ENCODE measurements at places on chromosomes 7 and 10. TPM values are rescaled to one million over a fixed set of nuclear protein-coding genes. Genes with fewer than 3 reads are reported as not detected.

The LRRC17 gene
- 2.0 TPM for total RNA-seq

The OR2A2 gene
- not detected for total RNA-seq

The PRKG1 gene
- total RNA-seq: 0.28 TPM

The PPIF gene
- 48.5 TPM for total RNA-seq

The AKR1C1 gene
- 49.7 TPM for total RNA-seq

The ANKMY2 gene
- 6.7 TPM for total RNA-seq

The RAPGEF5 gene
- total RNA-seq: 3.3 TPM

The PDZD7 gene
- total RNA-seq: 1.2 TPM

The SLC39A12 gene
- not detected for total RNA-seq

The OR6V1 gene
- not detected for total RNA-seq

The FAM24B gene
- total RNA-seq: 0.42 TPM

The ERVW-1 gene
- not detected for total RNA-seq

The NEUROD6 gene
- total RNA-seq: not detected

The DGKB gene
- total RNA-seq: not detected

The STN1 gene
- 41.2 TPM for total RNA-seq

The SEMA3A gene
- total RNA-seq: 33.4 TPM

The HOXA11 gene
- not detected for total RNA-seq

The TRIM74 gene
- total RNA-seq: not detected

Data from airway epithelial cell (primary cell).